ENCODE measurements at places on chromosomes 5 and 9.

- no peak for DNase-seq
Observed at GRCh38 chr5:83837265-83837907, 116.7 kb upstream of the HAPLN1 start.

DNA sequence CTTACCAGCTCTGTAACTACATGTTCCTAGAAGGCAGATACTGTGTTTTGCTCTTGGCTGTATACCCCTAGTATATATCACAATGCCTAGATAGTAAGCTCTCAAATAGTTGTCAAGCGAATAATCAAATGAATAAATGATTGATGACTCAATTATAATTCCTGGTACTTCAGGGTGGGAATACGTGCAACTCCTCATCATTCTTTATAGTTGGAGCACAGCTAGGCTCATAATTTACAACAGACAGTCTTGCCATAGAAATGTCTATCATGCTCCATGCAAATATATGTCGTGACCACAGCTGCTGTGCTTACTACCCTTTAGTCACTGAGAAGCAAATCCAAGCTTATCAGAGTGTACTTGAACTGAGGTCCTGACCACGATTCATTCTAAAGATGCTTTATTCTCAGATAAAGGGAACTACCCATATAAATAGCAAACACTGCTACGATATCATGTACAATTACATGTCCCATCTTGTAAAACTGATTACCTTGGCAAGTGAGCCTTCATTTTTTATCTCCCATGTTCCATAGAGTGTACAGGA is 52.1 kb downstream of the STRBP start:
- DNase-seq, result no peak

- DNase-seq, result no peak
Observed at GRCh38 chr5:92836855-92837755, 743.9 kb downstream of the NR2F1-AS1 start.

DNA sequence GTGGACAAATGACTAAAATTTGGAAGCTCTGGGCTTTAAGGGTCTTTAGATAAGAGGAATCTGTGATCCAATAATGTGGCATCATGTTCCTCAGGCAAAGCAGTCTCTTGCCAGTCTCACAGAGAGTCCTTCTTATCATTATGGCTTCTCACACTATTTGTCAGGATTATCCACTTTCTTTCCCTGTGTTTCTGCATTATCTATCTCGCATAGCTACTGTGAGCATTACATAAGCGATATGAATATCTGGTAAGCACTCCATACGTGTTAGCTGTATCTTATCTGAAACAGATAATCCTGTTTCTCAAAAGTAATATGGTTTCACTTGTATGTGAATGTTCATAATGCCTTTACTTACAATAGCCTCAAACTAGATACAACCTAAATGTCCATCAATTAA is 9.6 kb downstream of the MCC start:
- no peak for DNase-seq

DNA sequence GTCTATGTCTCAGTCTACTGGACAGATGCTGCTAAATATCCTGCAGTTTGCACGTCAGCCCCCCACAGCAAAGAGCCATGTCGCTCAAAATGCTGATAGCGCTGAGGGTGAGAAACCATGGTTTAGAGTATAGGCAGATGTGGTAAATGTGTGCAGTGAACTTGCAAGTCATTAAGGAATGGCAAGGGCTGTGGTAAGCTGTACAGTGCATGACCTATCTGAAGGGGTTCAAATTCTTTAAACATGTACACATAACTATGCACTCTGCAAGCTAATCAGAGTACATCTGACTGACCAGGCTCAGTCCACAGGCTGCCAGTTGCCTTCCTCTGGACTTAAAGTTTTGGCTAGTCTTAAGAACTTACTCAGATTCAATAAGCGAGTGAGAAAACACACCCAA is 170.7 kb downstream of the CFAP90 start:
- no peak for DNase-seq
